ENCODE measurements at places on chromosomes 16 and 17.
A peak's percentile ranks its signal among the peaks of the same experiment; 100 is the strongest.

DNA sequence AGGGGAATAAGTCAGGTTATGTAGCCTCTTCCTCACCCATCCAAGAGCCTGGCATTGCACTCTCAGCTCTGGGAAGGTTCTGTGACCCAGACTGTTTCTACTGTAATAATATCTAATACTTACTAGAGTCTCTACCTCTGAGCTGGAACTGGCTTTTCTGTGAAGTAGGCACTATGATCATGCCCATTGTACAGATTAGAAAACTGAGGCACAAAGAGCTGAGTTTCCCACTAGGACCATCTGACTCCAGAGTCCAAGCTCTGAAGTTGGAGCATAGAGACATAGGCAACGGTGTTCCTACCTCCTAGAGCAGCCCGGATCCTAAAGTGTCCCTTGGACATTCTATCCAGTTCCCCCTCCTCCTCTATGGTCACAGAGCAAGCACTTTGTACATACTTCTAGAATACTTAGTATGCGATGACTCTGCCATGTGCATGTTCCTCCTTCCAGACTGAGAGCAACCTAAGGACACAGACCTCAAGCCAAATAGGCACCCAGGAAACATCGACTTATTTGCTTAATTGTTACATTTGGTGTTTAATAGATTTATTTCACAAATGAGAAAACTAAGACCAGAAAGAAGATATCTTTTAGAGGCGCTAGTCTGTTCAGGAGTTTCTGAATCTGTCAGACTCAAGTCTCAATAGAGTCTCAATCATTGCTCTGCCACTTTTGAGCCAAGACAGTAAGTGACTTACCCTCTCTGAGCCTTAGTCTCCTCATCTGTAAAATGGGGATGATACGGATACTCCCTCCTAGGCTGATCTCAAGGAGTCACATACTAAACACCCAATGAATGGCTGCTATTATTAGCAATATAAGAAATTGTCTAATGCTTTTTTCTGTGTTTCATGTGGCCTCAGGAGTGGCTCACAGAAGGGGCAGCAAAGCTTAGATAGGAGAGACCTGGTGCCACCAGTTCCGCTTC is 3.6 kb downstream of the CLEC19A start:
- no peak for DNase-seq

- DNase-seq: no peak
Observed at GRCh38 chr16:30437511-30438046, 7.7 kb upstream of the DCTPP1 start.

DNA sequence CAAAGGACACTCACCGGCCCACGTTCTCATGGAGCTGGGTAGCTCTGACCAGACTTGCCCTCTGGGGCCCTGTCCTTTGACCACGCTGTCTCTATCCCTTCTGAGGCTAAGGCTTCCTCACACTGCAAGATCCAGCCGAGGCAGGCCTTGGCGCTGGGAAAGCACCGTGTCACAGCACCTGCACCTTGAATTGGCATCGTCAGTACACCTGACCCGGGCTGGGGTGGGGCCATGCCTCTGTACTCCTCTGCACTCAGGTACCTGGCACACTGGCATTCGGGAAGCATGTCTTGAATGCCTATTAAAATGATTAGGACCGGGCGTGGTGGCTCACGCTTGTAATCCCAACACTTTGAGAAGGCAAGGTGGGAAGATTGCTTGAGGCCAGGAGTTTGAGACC is 6.0 kb downstream of the TBC1D24 start:
- no peak for DNase-seq

DNA sequence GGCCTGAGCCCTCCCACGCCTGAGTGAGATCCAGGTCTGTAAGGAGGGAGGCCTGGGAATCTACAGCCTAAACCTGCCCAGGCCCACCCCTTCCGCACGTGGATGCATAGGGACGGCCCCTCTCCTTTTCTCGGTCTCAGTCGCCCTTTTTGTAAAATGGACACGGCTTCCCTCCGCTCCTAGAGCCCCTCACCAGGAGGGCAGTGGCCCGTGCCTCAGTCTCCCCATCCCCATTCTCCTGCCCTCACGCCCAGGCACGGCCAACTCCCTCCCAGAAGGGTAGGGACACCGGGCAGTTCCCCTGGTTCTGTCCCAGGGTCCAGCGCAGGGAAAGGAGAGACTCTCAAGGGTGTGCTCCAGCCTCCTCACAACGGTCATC is 48.1 kb downstream of the WNT3 start:
- no peak for DNase-seq

- no peak for DNase-seq
Observed at GRCh38 chr16:64174327-64174726, 947.5 kb downstream of the CDH11 start.

DNA sequence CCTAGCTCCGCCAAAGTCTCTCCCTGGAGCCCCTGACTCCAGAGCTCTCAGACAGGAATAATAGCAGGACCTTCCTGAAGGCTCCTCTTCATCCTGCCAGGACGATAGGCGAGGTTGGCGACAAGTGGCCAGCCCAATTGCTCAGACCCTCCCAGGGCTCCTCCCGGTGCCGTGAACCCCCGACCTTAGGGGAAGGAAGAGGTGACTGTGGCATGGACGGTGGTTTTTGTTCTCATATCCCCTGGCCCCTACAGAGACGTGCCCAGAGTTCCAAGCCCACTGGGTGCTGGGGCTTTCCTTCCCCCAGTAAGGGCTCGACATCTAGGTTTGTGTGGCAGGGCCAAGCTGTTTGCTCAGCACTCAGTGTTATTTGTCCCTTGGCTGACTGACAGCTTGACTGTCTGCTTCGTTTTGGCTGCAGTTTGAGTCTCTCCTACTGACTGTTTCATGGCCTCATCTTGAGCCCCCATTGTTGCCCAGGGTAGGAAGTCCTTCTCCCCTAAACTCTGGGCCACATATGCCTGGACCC is 4.6 kb upstream of the ADCY7 start:
- no peak for DNase-seq

GRCh38 chr16:58409316-58409973 is 17.2 kb downstream of the GINS3 start:
- DNase-seq: no peak

DNA sequence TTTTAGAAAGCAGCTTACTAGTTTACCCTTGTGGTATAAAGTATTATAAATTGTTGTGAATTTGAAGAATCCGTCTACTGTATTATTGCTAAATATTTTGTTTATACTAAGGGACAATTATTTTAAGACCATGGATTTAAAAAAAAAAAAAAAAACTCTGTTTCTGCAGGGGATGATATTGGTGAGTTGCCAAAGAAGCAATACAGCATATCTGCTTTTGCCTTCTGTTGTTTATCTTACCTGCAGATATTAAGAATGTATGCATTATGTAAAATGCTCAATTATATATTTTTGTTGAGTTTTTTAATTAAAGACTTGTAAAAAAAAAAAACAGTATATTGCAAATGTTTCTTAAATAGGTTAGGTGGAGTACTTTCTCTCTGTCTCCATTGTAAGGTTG is 19.4 kb downstream of the WSB1 start:
- DNase-seq: no peak

DNA sequence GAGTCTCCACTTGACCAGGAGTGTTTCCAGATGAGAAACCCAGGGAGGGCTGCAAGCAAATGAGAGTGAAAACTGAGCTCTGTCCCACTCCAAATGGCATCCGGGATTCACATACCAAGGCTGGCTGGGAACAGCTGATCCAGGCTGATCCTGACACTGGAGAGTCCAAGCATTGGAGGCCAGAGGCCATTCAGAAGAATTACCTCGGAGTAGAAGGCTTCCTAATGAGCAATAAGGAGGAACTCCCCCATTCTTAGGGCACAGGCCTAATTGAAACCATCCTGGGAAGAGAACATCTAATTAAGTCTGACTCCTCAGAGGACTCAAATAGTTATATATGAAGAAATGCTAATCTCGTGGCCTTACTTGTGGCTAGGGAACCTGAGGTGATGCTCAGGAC is 142.8 kb downstream of the PRKCA start:
- no peak for DNase-seq

DNA sequence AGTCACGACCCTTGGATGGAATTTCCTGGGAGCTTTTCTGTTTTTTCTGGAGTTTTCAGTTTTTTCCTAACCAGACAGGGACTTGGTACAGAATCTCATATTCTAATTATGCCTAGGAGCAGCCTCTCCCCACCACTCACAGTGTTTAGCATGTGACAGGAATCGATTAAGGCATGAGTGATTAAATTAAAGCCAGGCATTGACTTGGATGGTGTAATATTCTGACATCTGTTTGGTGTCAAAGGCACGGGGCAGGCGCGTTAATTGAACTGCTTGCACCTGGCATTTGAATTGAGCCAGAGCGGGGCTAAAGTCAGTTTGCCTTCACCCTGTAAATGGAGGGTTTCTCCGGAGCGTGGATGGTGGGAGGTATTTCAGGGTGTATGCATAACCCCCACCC is 11.9 kb downstream of the MAPT start:
- no peak for DNase-seq

DNA sequence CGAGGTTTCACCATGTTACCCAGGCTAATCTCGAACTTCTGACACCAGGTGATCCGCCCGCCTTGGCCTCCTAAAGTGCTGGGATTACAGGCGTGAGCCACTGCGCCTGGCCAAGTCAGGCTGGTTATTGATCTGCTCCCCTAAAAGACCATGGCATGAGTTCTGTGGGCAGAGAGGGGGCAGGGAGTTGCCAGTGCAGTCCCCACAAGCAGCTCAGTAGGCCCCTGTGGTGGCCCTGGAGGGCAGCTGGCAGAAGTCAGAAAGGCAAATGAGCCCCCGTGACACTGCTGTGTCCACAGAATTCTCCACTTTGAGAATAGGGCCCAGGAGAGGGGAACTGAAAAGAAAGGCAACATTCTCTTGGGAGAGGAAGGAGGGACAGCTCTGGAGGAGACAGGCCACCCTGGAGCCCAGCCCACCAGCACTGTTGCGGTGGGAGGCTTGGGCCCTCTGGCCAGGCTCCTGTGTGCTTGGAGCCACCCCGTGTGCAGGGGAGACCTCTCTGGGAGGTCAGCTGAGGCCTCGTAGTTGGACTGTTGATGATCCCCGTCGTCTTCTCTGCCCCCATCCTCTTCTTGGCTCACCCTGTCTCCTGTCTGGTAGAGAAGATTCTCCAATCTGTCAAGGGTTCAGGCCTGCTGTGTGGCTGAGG is 2.1 kb upstream of the AMDHD2 start:
- no peak for DNase-seq

- no peak for DNase-seq
Observed at GRCh38 chr17:63635787-63636186, 13.6 kb downstream of the MAP3K3 start.

- no peak for DNase-seq
Observed at GRCh38 chr16:795580-796229, 4.8 kb downstream of the GNG13 start.

DNA sequence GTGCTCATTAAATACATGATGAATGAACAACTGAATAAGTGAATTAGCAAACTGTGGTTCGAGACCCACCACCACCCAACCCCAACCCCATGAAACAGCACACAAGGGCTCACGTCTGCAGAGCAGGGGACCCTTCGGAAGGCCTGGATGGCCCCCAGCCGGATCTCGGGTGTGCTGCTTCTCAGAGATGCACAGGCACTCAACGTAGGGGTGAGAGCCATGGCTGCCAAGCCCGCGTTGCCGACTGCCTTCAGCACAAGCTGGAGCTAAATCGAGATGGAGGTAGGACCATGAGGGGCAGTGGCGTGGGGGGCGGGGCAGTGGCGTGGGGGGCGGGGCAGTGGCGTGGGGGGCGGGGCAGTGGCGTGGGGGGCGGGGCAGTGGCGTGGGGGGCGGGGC is 93.2 kb downstream of the LITAF start:
- no peak for DNase-seq

DNA sequence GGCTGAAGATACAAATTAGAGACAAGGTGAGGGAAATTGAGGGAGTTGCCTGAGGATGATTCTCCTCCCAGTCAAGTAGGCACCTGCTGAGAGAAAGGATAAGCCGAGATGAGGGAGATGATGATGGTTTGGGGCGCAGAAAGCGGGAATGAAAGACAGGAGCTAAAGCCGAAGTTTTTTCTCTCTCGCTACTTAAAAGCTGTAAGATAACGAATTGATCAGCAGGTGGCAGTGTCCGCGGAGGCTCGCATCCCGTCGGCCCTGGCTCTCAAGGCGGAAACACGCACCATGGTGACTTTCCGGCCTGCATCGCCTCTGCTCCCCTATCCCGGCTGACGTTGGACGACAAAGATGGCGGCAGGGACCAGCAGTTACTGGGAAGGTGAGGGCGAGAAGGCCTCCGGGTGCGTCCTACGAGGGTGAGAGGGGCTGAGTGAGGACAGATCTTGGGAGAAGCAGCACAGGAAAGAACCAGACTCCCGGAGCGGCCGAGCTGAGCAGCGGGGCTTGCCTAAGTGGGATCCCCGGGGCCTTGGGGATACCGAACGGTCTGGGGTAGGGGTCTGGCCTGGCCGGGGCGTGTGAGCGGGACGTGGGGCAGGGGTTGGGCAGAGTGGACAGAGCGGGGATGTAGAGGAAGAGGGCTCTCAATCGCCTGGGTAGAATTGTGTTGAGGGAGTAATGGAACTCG is at the start of gene GOSR1:
Gene GOSR1, plus strand, starts transcription at position 326 of the 691 bp plus-strand sequence. Its CDS starts 26 bp downstream, at position 352.
- peak; percentile 94 for DNase-seq

DNA sequence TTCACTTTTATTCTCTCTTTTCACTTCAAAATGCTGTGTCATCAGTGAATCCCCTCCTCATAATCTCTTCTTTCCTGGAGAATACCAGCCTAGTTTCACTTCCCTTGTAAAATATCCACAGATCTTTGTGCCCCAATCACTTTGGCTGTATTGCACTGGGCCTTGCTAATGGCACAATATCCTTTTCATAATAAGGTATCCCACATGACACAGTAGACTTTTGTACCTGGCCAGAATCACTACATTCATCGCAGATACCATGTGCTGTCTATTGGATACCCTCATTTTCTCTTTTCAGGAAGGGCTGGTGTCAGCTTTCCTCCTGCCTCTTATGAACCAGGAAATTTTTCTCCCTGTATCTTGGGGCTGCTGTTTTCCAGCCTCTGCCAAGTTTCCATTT is 25.7 kb upstream of the TOX3 start:
- DNase-seq: no peak

- no peak for DNase-seq
Observed at GRCh38 chr17:63142836-63143235, 176.8 kb downstream of the TANC2 start.

GRCh38 chr16:56941092-56941491 is 9.2 kb downstream of the HERPUD1 start:
- no peak for DNase-seq

- DNase-seq: no peak
Observed at GRCh38 chr17:80137131-80137530, 9.8 kb downstream of the EIF4A3 start.
